ENCODE measurements at places on chromosomes 12 and 14.

- no peak for DNase-seq
These were observed 54.8 kb upstream of the FLRT2 start for GRCh38 chr14:85475113-85475512.

GRCh38 chr14:101575581-101575980 is 14.3 kb downstream of the DIO3 start:
- DNase-seq, result no peak

DNA sequence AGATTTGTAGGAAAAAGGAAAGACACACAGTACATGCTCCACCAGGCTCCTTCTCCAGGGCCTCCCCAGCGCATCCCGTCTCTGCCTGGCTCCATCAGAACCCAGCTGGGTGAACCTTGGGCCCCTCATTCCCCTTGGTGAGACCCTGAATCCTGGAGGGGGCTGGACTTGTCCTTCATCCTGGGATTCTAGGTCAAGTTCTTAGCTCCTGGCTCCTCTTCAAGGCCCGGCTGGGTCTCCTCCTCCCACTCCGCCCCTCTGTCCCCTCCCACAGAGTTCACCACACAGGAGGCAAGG is 49.2 kb downstream of the PSMA6 start:
- no peak for DNase-seq

- no peak for DNase-seq
These were observed 5.8 kb downstream of the NUMB start for GRCh38 chr14:73452341-73453186.

GRCh38 chr12:100427078-100427477 is 46.6 kb upstream of the NR1H4 start:
- DNase-seq, result no peak

- no peak for DNase-seq
These were observed 3.5 kb downstream of the RFX4 start for GRCh38 chr12:106586278-106586802.

DNA sequence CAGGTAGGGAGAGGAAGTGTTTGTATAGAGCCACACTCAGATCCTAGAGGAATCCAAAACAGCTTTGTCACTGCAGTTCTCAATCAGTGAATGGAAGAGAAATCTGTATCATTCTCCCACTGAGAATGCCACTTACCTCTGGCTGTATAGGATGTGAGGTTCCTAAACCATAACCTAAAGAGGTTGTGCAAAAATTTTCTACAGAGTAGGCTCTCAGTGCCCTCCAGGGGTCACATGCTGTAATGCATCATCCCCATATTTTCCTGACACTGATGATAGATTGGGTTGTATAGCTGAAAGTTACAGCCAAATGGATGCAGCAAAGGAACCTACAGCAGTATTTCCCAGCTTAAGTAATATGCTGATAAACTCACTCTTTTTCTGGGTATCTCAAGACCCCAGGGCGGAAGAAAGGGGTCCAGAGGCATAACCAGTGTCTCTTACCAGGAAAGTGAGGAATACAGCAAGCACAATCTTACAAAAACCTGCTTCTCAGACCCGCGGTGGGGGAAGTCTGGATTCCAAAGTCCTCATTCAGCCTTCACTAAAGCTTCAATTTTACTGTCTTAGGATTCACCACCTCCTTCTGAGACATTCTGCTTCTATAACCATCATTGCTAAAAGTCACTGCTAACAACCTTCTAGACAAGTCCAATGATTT is 3.8 kb downstream of the BCDIN3D start:
- DNase-seq, result peak; percentile 26

DNA sequence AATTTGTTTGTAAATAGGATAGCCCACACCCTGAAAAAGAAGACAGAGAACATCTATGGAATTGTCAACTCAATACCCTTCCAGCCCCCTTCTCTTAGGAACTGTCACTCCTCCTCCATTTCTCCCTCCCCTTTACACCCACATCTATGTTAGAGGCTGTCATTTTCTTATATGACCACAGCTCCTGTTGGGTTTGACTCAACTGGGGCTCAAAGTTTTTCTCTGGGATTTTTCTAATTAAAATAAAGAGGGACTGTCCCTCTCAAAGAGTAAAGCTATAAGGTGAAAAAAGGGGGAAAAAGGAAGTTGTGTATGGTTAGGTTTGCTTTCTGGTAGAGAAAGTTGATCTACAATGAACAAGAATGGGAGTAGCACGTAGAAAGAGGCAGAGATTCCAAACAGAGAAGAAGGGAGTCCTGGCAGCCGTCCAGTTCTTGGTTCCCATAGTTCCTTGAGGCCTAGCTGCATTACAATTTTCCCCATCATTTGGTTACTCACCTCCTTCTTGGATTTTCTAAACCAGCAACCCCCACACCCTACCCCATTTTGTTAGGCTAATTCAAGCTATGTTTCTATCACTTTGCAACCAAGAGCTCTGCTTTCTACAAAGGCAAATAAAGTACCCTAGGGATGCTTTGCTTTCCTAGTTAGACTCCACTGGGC is 44.3 kb upstream of the STK38L start:
- DNase-seq, result no peak

- no peak for DNase-seq
These were observed 87.2 kb upstream of the FGD4 start for GRCh38 chr12:32312049-32312670.

- DNase-seq, result no peak
These were observed 8.6 kb downstream of the ISCU start for GRCh38 chr12:108570743-108571608.

DNA sequence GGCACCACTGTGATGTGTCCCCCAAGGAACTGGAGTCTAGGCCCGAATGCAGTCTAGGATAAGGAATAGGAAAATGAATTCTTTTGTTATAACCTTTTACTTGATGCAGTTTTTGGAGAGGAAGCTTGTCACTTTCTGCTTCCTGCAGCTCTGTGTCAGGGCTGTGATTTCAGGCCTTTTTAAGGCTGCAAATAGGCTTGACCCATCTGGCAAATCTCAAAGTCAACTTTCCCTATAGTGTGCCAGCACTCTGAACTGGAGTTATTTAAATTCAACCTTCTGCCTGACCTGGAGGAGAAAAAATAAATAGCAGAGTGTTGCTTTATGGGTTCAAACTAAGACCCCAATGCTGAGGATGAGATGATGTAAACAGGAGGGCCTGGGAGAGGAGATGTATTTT is 51.8 kb upstream of the CEP83 start:
- DNase-seq, result no peak

- DNase-seq, result no peak
These were observed 17.2 kb downstream of the NT5DC3 start for GRCh38 chr12:103823871-103824270.

DNA sequence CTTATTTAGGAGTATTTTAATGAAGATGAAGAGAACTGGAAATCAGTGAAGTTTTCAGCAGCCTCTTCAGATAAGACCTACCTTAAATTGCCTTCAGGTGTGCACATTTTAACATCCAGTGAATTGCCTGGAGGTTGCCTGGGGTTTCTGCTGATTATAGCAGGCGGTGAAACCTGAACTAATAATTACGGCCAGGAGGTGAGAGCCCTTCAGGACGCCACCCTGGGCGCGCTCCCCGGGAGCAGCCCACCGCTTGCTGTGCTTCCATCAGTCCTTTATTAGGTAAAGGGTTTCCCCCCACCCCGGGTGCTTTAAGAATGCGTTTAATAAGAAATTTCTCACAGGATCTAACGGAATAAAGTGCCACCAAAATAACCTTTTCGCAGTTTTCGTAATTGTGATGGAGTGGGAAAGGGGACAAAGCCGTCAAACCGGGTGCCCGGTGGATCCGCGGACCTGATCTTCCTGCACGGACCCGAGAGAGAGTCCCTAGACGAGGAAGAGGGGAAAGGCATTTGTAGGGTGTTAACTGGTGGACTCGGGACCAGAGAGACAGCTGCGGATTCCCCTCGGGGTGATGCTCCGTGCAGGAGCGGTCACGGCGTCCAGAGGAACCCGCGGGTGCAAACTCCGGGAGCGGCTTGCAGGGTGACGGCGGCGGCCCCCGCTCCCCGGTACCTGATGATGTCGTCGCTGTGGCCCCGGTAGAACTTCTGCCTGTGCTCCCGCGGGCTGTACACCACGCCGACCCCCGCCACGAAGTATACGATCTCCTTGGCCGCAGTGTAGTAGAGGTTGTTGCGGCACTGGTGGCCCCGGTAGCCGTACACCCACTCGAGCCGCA is 902 bp downstream of the EML5 start:
- peak; percentile 37 for DNase-seq

DNA sequence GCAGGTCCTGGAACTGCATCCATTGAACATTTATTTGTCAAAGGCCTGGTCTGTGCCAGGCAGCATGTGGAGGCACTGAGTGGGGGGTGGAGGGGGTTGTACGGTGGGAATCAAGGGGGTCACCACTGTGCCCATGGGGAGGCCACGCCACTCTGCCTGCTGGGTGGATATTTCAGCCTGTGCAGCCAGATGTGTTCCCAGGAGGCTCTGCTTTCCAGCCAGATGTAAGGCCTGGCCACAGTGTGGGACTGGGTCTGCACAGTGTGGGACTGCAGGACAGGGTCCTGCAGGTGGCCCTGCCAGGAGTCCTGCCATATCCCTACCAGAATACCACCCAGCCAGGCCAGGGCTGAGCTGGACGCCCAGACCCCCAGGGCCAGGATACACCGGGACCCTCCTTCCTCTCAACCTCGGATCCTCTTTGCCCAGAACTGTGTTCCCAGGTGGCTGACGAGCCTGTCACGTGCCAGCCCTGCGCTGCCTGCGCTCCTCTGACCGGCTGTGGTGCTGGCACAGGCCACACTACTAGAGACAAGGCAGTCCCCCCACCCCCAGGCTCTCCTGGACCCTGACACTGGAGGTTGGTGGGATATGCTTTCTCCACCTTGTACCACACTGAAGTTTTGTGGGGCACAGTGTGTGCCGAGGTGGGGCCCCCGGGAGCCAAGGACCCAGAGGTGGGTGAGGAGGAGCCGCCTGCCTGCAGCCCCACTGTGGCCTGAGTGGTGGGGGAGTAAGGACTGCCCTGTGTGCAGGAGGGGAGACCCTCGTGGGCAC is 17.5 kb downstream of the XRCC3 start:
- no peak for DNase-seq

- DNase-seq, result no peak
These were observed 3.9 kb downstream of the HOXC5 start for GRCh38 chr12:54036620-54037359.

DNA sequence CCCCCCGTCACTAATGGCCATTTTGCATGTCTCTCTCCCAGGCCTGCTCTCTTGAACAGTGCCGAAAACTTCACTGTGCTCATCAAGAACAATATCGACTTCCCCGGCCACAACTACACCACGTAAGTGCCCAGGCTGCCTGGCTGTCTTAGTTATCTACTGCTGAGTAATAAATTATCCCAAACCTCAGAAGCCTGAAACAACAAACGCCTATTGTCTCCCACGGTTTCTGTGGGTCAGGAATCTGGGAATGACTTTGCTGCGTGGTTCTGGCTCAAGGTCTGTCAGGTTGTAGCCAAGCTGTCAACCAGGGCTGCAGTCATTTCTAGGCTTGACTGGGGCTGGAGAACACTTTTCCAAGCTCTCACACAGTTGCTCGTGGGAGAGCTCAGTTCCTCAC is 32.6 kb downstream of the P2RX7 start:
- no peak for DNase-seq

DNA sequence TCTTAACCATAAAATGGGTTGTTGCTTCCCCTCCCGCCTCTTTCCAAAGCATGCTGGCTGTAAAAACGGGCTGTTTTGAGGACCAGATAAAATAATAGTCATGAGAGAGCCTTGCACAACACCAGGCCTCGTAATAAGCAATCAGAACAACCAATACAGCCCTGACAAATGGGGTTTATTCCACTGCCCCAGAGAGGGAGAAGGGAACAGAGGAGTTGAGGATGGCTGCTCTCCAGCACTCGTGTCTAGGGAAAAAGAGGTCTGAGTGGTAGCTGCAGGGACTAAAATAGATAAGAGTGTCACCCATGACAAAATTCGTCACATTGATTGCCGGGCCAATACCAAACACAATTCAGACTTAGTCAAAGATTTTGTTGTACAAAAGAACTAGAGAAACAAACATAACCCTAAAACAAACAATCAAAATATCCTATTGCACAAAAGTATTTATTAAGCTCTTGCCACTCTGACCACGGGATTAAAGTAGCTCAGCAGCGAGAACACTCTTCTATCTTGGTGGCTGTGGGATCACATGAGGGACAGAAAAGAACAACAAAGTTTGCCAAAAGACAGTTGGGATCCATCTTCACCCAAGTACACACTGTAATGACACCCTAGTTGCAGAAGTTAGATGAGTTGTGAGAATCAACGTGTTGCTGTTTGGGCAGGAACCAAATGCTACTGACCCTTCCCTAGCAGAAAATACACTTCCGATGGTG is 188.0 kb downstream of the FOXN3 start:
- no peak for DNase-seq

Measured in head of caudate nucleus (tissue), 42 donors.